ENCODE measurements at places on chromosomes 7 and 10.

DNA sequence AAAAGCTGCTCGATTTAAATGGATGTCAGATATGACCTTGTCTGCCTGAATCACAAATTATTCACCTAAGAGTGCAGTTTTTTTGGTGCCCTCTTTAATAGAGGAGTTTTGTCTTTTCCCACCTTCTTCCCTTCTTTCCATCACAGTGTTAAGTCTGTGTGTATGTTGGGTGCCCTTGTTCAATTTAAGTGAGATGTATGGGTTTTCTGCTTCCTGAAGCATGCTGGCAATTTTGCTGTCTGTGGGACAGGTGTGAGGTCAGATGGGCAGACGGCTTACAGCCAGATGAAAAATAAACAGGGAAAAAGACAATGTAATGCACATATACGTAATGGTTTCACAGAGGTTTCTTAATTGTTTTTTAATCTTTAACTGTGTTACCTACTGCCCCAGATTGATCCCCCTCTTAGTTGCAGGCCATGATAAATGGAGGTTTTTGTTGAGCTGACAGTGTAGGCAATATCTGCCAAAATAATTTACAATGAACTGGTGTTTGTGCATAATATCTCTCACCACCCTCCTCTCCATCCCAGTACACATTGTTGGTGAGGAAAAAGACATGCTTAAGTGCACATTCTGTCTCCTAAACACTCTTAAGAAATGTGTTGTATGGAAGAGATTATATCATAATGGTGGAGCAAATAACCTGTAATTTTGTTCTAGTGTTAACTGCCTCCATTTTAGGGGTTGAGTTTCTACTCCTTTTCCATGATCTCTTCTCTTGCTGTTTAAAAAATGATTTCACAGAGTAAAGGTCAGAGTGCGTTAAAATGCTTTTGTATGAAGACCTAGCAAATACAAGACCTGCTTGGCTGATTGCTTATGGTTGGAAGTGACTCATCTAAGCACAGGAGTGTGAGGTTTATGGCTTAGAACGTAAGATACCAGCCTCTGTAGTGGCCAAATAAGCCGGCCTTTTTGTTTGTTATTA is 123.9 kb downstream of the LRRC4 start:
- peak; percentile 39 for DNase-seq

DNA sequence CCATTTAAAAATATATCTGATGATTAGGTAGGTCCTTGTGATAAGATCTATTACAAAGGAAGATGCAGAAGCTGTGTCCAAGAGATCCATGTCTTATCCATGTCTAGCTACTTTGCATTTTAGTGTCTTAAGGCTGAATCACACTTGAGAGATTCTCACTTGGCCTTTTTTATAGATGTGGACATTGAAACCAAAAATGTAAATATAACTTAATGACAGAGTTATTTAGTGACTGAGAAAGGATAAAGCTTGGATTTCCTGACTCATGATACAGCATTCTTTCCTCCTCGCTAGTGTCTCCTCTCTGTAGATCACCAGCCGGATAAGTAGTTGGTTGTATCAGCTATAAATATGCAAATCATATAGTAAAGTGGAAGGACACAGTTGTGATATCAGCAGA is 23.3 kb downstream of the INHBA start:
- no peak for DNase-seq

DNA sequence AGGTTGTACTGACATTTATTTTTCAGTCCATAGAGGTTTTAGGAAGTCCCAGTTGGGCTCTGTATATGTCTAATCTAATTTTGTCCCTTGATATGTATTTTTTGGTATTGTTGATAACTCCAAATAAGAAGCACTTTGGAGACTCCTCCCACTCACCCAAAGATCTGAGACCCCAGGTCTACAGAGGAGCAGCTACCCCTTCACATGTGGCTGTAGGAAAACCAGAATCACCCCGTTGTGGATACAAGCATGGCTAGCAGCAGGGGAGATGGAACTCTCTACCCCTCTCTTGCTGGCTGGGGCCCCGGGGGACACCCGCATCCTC is 9.4 kb downstream of the HHEX start:
- DNase-seq = no peak

GRCh38 chr7:116754186-116754585 is 82.2 kb downstream of the MET start:
- DNase-seq = no peak

GRCh38 chr7:12092499-12093130 is 118.5 kb upstream of the TMEM106B start:
- DNase-seq = no peak

DNA sequence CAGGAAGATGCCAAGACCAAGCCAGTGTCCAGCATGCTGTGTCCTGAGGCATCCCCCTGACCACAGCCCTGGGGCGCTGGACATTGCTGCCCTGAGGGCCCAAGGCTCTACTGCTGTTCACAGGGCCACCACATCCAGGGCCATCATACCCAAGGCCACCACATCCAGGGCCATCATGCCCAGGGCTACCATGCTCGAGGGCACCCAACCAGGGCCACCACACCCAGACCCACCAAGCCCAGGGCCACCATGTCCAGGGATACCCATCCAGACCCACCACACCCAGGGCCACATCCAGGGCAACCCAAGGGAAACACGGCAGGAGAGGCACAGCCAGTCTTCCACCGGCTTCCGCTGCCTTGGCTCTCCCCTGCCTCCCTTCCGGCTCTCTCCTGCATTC is 17.1 kb downstream of the STK32C start:
- no peak for DNase-seq

GRCh38 chr7:106553446-106553836 is 107.5 kb downstream of the CCDC71L start:
- no peak for DNase-seq

DNA sequence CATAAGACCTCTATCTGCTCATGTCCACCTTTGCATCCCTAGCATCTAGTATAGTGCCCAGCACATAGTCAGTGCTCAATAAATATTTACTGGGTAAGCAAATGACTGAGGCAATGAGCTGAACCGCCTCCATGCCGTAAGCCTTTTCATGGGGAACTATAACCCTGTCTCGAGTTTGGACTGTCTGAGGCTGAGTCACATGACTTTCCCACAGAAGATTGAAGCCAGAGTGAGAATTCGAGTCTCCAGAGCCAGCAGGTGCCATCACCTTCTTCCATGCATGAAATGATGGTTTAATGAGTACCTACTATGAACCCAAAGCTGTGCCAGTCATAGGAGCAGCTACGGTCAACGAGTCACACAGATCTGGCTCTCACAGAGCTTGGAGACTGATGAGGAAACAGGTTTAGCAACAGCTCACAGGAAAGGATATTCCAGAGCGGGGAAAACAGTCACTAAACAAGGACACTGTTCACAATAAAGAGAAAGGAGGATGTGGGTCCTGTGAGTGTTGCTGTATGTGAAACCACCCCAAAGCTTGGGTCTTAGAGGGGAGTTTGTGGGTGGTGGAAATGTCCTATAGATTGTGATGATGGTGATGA is 75.2 kb downstream of the TEX36 start:
- DNase-seq = no peak

DNA sequence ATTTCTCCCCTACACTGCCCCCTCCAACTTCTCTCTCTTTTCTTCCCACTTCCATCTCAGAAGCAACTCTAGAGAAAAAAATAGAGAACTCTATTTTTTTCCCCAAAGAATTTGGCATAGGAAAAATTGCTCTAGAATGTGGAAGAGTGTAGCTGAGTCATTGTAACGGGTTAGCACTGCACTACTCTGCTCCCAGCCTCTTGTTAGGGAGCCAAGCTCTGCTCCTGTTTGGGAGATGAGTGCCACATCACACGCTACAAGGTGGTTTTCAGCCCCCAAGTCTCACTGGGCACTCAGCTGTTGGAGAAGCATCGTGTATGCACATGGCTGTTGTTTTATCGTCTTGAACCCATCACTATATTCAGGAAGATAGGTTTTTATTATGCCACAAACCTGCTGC is 136.4 kb downstream of the BMPER start:
- DNase-seq = no peak

DNA sequence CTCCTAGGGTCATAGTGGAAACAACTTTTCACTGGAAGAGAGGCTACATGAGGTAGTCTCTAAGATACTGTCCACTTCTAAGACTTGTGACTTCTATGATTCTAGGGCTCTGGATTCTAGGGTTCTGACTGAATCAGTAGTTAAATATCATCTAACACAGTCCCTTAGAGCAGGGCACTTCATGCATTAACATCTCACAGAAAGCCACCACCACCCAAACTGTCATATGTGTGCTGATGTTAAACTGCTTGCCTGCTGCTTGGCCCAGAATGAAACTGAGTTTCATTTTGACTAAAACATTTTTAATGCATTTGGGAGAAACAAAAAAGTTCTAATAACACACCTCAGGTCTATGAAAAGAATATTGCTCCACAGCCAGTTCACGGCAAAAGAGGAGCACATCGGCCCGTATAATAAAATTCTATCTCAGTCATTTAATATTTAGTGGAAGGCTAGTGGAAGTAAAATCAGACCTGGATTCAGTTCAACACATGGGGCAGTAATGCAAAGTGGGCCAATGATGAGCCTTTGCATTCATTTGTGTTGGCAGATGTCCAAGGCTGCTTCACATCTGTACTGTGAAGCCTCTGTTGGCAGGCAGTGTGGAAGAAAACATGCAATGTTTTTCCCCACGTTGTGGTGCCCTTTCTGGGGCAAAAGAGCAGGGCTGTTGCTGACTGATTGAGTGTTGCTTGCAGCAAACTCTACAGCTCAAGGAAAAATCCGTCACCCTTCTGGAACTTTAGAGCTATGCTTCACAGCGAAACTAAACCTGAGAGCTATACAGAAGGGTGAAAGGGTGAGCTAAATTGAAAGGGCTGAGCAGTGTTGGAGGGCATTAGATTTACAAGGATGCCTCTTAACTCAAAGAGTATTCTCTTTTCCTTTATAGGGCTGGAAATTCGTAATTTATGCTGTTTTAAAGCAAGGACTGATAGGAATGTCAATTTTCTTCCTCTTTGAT is 33.5 kb upstream of the AUTS2 start:
- DNase-seq = peak; percentile 61

- DNase-seq = no peak
Measured at GRCh38 chr7:140688341-140688740, 8.2 kb upstream of the NDUFB2 start.

DNA sequence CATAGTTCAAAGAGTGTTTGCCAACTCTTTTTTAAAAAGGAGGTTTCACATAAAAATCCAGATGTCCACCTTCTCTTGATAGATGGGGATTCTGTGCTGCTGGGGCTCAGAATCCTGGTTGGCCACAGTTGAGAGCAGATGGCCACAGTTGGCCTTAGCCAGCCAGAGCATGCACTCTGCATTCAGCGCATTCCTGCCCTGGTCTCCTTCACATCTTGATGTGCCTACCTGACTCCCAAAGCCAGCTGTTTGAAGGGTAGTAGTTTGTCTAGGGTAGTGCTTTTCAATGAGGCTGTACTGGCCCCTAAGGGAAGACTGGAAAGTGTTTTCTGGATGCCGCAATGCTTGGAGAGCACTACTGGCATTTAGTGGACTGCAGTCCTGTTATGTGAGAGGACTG is 208.1 kb upstream of the HDAC9 start:
- no peak for DNase-seq

- DNase-seq = no peak
Measured at GRCh38 chr10:129800796-129801340, 163.2 kb downstream of the EBF3 start.

- DNase-seq = no peak
Measured at GRCh38 chr7:50226669-50227068, 77.8 kb upstream of the IKZF1 start.

DNA sequence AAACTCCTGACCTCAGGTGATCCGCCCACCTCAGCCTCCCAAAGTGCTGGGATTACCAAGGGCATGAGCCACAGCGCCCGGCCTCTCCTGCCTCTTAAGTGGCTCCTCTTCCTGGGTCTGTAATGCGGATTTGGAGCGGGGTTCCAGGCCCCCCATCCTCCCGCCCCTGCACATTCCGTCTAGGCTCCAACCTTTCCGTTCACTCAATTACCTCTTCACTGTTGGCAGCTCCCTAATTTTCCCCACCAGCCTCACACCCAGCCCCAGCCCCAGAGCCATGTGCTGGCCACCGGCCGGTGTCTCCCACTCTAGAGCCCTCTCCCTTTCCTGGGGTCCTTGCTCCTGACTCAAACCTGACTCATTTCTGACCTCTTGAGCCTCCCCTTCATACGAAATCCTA is 16.6 kb downstream of the ASB13 start:
- DNase-seq = no peak

DNA sequence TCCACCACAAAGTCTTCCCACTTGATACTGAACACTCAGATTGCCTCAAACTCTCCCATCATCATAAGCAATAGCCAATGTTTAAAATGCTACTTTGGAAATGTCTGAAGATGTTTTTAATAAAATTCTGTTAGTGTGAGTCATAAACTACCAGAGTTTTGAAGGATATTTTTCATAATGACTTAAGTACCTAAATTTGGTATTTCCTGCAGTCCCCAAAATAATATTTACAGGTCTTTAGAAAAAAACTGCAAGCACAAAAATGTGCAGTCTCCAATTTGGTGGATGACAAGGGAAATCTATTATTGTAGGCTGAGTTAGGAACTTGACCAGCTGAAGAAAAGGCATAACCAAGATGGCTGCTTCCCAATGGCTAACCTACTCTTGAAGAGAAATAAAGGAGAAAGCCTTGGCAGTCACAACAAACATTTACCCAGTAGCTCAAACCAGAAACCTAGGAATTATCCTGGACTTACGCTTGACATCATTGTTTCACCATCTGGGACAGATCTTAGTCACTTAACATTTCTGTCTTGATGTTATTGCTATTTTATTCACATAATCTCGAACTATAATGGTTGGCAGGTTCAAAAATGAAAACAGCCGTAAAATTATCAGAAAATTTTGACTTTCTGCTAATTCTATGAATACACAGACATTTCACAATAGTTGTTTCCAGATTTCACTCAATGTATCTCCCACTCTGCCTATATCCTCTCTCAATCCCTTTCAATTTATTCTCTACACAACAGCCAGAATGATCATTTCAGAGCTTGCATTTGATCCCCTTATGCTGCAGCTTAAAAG is 111.2 kb upstream of the STEAP1B start:
- DNase-seq = no peak

DNA sequence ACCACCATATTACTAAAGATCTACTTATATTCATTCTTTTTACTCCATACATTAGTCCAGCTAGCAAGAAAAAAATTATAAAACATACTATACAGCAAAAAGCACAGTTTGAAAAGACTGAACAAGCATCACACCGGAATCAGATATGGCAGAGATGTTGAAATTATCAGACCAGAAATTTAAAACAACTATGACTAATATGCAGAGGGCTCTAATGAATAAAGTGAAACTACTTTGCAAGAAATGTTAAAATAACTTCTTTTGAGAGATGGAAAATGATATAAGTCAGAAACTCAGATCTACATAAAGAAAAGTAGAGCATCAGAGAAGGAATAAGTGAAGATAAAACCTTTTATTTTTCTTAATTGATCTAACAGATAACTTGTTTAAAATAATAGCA is 50.9 kb downstream of the SGCE start:
- no peak for DNase-seq

DNA sequence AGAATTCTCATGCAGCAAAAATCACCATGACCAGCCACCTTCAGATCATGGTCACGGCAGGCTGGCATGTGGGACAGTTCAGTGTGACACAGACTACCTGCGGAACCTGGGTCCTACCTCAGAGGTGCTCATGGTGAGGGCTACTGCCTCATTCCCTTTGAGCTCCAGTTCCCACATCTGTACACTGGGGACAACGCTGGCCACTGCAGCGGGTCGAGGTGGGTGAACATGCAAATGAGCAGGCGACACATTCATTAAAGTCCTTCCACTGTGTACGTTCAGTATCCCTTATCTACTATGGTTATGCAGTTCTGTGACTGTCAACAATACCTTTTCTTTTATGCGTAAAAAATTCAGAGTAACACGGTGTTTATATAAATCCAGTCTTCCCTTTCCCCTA is 218.7 kb upstream of the AOAH start:
- no peak for DNase-seq

All from astrocyte of the hippocampus (primary cell).